Activated B cell treated with CpG ODN at 0.5 μM for 24 hours (primary cell): ENCODE measurements at places on chromosomes 1 and 21. TPM values are rescaled to one million over a fixed set of nuclear protein-coding genes. Genes with fewer than 3 reads are reported as not detected.

RHD gene
- total RNA-seq: not detected in 2 replicates

- DNase-seq: no peak
These were observed 5.5 kb upstream of the RGS21 start for GRCh38 chr1:192311281-192311680.

GRCh38 chr1:207848234-207848633 is 62.7 kb downstream of the CD34 start:
- no peak for DNase-seq

RNU1-4 gene
- total RNA-seq: 3,526 and 4,195 TPM in 2 replicates

PTPRU gene
- 0.24 TPM in 1 of 2 replicates, not detected in the other for total RNA-seq

DNA sequence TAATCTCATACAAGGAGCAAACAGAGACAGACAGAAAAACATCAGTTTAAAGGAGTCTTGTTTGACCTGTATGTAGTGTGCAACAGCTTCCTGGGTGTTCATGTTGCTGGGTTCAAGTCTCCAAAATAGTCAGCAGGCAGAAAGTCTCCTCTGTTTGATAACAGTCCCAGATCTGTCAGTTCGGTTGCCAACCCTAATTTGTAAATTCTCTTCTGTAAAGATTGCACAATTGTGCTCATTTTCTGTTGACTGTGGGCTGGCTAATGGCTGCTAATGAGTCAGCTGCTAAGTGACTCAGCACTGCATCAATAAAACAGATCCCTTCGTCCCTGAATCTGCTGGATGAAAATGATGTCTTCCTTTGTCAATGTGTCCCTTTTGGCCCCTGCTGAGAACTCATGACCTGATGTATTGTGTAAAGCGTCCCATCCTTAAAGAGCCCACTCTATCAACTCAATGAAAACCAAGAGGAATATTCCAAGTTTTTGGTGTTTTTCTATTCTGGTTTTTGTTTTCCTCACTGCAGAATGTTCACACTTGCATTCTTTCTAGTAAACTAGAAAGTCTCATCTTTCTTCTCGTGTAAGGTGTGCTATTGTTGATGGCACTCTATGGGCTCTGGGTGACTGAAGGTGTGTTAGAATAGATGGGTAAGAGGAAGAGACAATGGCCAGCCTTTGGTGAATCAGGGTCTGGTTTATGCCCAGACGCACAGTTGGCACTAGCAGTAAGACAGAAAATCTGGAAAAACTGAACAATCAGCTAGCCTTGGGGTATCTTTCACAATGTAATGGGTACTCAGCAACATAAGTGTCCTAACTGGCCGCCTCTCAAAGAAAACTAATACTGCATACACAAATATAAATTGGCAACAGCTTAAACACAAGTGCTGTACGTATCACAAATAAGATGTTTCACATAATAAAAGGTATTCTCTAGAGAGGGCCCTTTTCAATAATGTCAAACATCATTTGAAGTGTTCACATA is 75.1 kb upstream of the SIPA1L2 start:
- no peak for DNase-seq

GRCh38 chr1:174971902-174972301 is 27.8 kb upstream of the CACYBP start:
- DNase-seq: no peak

- no peak for DNase-seq
These were observed 207.1 kb downstream of the SLC35F3 start for GRCh38 chr1:234111458-234112142.

IRF2BP2 gene
- 117 and 121 TPM in 2 replicates for total RNA-seq

ZFYVE9 gene
- total RNA-seq: 3.2 and 3.3 TPM in 2 replicates

DNA sequence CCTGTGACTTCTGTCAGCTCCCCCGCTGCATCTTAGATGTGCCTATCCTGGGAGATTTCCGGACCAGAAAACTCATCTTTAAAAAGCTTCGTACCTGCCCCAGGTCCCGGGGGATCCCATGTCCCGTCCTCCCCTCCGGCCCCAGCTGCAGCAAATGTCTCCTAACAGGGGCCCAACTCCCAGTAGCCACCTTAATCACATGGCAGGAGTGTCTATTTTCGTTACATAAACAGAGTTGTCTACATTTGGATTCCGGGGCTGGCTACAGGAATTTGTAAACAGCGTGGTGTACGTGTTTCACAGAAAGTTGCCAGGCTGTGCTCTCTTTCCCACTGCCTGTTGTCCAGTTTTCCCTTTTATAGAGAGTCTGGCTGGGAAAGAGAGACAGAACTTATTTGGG is 17.9 kb upstream of the KCNE2 start:
- DNase-seq: no peak

- no peak for DNase-seq
These were observed 32.5 kb downstream of the THRAP3 start for GRCh38 chr1:36256558-36257374.

KIF14 gene
- 0.27 and 0.38 TPM in 2 replicates for total RNA-seq

DNA sequence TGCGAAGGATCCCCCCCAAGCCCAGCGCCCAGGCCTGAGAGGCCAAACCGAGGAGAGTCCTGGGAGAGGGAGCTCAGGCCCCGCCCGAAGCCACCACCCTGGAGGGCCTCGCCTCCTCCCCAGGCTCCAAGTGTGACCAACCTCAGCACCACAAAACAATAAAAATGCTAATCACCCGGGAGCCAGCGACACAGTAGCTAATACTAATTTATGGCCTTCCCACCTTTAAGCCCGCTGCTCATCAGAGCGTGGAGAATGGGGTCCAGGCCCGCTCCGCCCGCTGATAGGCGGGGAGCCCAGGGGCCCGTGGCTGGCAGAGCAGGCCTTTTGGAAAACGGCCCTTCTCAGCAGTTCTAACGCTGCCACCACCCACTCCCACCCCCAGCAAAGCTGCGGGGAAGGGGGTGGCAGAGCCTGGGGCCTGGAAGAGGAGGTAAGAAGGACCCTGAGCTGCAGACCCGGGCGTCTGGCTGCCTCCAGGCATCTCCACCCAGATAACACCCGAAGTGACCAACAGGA is 20.4 kb upstream of the TAS1R2 start:
- DNase-seq: no peak

GRCh38 chr1:43454270-43455011 is 710 bp upstream of the HYI start:
- no peak for DNase-seq

GRCh38 chr1:212413902-212414327 is 771 bp downstream of the PACC1 start:
- no peak for DNase-seq

OXCT2 gene
- total RNA-seq: 1.2 TPM in 2 replicates

GRCh38 chr21:29739176-29739575 is 200.6 kb downstream of the GRIK1 start:
- no peak for DNase-seq

DNA sequence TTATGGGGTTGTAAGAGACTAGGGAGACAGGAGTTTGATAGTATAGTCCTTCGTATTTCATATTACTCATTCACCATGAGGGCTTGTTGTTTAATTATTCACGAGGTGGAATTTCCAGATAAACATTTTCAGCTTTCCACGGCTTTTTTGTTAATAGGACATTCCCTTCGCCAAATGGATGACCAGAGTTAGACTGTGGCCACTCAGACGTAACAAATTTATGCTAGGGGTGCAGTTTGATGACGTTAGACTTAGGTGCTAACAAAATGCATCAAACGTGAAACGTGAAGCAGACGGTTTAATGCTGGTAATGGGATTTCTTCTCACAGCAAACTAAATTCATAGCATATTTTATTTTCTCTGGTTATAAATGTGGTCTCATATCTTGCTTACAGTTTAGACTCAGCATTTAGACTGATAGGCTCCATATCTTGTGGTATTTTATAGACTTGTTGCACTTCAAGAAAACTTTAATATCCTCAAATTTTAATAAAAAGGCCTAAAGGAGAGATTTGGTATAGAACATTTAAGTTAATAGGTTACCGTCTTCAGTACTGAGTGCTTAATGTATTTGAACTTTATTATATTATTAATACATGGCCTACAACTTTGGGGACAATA is 2.3 kb downstream of the DHX9 start:
- DNase-seq: no peak

RAB25 gene
- total RNA-seq: 0.32 and 0.38 TPM in 2 replicates

- DNase-seq: no peak
These were observed 96.2 kb downstream of the BEND5 start for GRCh38 chr1:48680411-48681035.

CELF3 gene
- total RNA-seq: not detected in 2 replicates

- DNase-seq: no peak
These were observed 84.2 kb downstream of the NDUFS5 start for GRCh38 chr1:39110325-39110851.

GRIK1 gene
- not detected in 2 replicates for total RNA-seq

NGF gene
- total RNA-seq: not detected in 2 replicates

GRCh38 chr1:212452323-212453155 is 19.8 kb downstream of the NENF start:
- no peak for DNase-seq

DNA sequence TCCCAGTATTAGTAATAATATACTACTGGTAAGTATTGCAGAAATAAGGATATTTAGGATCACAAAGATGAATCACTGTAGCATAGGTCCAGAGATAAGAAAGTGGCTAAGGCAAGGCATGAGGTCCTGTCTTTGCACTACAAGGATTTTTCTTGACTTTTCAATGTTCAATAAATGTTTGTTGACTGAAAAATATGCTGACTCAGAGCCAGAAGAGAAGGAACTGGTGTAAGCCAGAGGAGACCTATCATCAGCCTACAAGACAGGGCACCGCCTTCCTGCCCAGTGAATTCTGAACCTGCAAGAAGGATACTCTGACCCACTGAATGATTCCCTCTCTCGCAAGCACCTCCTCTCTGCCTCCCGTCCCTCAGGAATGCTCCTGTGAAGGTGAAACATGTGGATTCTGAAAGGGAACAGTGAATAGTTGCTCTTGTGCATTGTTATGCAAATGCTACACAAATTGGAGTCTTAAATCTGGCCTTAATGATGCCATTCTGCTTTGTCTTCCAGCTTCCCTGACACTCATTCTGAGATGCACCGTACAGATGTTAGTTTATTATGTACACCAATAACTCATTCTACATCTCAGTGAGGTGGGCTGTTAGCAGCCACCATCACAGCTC is 540.0 kb downstream of the OMA1 start:
- no peak for DNase-seq

NHLH1 gene
- 0.46 and 0.71 TPM in 2 replicates for total RNA-seq

INSRR gene
- total RNA-seq: not detected in 2 replicates

DNA sequence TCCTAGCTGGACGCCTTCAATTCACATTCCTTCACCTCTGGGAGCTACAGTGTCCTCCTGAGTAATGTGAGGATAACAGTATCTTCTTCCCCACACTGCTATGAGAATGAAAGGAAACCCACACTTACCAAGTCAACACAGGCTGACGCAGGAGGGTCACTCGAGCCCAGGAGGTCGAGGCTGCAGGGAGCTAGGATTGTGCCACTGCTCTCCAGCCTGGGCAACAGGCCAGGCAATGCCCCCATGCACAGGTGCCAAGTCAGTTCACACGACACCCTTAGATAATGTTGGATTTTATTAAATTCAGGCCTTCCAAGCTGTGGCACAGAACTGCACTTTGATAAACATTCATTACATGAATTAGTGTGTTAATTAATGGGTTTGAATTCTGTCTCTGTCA is 31.9 kb downstream of the MATN1 start:
- no peak for DNase-seq

GRCh38 chr1:172477741-172478140 is 33.9 kb upstream of the PIGC start:
- DNase-seq: no peak

PLA2G2C gene
- total RNA-seq: not detected in 2 replicates

- DNase-seq: no peak
These were observed 169.1 kb upstream of the EDN2 start for GRCh38 chr1:41653574-41653973.

GRCh38 chr1:66730462-66730861 is 21.8 kb upstream of the DYNLT5 start:
- DNase-seq: no peak

DNA sequence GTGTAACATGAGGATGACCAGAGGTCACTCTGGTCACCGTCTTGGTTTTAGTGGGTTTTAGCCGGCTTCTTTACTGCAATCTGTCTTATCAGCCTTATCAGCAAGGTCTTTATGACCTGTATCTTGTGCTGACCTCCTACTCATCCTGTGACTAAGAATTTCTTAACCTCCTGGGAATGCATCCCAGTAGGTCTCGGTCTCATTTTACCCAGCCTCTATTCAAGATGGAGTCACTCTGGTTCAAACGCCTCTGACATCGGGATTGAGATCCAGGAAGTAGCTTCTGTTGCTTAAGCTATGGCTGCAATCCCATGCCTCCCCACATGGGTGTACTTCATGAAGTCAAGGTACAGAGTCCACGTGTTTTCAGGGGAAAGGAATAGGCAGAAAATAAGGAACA is 19.9 kb downstream of the FMN2 start:
- DNase-seq: no peak

BGLAP gene
- total RNA-seq: 2.7 and 3.3 TPM in 2 replicates

DNA sequence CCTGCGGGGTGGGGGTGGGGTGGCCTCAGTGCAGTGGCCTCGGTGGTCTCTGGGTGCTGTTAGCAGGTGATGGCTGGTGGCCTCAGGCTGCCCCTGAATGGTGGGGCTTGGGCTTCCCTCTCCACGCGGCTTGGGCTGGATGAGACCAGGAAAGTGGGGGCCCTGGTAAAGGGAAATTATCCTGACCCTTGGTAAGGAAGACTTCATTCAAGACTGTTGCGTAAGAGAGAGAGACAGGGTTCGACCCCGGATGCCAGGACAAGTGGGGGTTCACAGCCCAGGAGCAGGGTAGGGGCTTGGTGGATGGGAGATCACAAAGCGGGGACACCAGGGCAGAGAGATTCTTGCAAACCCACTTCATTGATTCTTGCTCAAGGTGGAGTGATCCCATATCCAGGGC is 5.5 kb upstream of the TTC34 start:
- no peak for DNase-seq

GRCh38 chr1:68831281-68831680 is 334.4 kb upstream of the DEPDC1 start:
- no peak for DNase-seq

GRCh38 chr1:159778266-159778665 is 2.5 kb upstream of the DUSP23 start:
- DNase-seq: no peak

GRCh38 chr21:15671188-15671587 is 58.6 kb upstream of the USP25 start:
- no peak for DNase-seq

GRCh38 chr1:31879981-31880608 is 58.1 kb downstream of the PTP4A2 start:
- DNase-seq: no peak

OR1C1 gene
- not detected in 2 replicates for total RNA-seq

DNA sequence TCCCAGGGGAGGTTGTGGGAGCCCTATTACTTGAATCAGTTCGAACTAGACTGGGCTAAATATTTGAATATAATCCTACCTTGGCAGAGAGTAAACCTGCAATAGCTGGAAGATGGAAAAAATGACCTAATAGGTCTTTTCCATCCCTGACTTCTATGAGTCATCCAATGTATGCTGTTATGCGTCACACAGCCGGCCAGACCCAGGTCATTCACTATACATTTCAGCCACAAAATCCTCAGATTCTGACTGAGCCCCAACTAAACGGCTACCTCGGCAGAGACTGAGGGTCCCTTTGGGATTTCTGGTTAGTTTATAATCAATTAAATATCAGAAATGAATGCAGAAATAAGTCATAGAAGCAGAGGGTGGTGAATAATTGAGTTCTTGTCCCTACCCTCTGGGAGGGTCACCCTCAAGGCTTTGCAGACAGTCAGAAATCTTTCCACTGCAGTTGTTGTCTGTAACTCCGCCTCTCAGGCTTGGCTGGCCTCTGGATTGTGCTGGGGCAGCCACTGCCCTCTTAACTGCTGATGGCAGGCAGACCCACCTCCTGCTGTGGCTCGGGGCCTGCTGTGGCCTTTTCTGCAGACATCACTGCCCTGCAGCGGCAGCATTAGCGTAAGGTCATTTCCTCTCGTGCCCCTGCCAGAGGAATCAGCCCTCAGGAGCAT is 240.5 kb downstream of the TGFB2 start:
- DNase-seq: no peak

GART gene
- total RNA-seq: 99.1 and 106 TPM in 2 replicates
